ENCODE measurements at places on chromosomes 1 and 21.

DNA sequence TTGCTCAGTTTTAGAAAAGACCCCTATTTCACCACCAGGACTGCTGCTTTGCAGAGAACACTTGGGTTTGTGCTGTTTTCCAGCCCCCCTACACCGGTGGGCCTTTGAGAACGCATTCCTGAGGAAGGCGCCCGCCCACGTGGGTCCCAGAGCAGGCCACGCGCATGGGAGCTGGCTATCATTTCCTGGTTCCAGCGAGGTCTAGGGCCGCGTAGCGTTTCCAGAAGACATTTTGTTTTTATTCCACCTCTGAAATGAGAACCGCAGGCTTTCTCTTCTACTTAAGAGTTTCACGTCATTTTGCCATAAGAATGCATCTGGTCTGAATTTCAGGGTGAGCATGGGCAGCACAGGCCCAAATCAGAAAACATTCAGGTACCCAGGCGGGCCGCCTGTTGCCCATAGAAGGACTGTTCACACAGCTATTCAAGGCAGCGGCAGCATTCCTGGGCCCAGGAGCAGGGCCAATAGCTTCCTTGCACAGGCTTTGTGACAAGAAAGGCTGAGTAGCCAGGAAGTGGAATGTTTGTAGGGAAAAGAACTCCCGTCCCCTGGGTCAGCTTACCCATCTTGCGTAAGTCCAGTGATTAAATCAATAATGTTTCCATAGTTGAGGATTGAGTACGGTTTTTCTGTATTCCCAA lies 1.4 kb upstream of the KLHL21 start:
- DNase-seq = no peak

DNA sequence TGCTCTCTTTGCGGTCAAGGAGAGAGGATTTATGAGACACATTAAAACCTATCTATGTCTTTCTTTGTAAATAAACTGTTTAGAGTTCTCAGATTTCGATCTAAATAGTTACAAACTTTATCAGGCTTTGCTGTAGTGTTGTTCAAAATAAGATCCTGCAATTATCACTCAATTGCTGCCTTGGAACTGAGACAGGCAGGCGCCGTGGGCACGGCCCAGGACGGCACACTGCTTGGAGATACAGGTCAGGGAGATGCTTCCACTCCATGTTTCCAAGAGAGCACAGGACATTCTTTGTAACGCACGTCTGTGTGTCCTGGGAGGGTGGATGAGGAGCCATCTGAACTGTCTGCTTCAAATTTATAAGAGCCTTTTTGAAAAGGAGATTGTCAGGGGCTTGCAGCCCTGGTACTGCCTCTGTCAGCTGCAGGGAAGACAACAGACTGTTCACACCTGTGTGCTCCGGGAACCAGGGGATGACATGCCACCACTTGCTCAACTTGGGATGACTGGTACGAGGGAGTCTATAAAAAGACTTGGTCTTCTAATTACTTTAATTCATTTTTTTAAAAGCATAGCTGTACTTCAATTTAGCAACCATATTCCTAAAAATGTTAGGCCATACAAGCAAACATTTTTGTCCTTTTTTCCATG lies 472.9 kb upstream of the RUNX1 start:
- no peak for DNase-seq

- DNase-seq = no peak
Observed at GRCh38 chr1:4024811-4025210, 124.7 kb upstream of the C1orf174 start.

GRCh38 chr1:180970333-180971079 lies 52.2 kb downstream of the STX6 start:
- DNase-seq = no peak

GRCh38 chr1:37152491-37152890 lies 118.2 kb upstream of the GRIK3 start:
- DNase-seq = no peak

- no peak for DNase-seq
Observed at GRCh38 chr1:151009206-151009587, 948 bp downstream of the PRUNE1 start.

- no peak for DNase-seq
Observed at GRCh38 chr1:158113759-158114127, 67.0 kb upstream of the CD1D start.

DNA sequence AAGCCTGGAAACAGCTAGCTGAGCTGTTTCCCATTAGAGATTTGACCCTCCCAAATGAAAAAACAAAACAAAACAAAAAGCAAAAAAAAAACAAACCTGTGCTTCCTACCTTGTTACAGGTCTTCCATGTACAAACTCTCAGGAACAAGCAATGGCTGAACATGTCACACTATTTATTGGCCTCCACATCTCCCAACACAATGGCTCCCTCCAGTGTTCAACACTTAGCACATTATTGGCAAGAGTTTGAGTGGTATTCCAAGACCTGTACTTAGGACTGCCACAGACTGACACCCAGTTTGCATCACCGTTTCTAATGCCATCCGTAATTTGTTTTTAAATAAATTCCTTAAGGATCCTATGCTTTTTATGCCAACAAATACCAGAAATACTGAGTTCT lies 195.0 kb upstream of the OLFM3 start:
- DNase-seq = no peak

DNA sequence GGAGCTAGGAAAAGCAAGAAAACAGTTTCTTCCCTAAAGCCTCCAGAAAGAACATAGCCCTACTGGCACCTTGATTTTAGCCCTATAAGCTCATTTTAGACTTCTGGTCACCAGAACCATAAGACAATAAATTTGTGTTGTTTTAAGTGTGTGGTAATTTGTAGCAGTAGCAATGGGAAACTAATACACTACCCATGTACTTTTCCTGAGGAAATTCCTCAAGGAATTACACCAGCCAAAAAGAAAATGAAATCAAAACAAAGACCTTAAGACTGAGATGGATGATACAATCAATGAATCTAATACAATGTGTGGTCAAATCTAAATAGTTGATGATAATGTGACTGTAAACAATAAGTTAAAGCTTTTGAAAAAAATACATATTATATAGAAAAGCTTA lies 11.8 kb downstream of the VAMP4 start:
- DNase-seq = no peak

GRCh38 chr1:103959565-103959964 lies 209.9 kb downstream of the AMY1C start:
- DNase-seq = no peak

- no peak for DNase-seq
Observed at GRCh38 chr1:90317628-90318027, 322.7 kb downstream of the ZNF326 start.

DNA sequence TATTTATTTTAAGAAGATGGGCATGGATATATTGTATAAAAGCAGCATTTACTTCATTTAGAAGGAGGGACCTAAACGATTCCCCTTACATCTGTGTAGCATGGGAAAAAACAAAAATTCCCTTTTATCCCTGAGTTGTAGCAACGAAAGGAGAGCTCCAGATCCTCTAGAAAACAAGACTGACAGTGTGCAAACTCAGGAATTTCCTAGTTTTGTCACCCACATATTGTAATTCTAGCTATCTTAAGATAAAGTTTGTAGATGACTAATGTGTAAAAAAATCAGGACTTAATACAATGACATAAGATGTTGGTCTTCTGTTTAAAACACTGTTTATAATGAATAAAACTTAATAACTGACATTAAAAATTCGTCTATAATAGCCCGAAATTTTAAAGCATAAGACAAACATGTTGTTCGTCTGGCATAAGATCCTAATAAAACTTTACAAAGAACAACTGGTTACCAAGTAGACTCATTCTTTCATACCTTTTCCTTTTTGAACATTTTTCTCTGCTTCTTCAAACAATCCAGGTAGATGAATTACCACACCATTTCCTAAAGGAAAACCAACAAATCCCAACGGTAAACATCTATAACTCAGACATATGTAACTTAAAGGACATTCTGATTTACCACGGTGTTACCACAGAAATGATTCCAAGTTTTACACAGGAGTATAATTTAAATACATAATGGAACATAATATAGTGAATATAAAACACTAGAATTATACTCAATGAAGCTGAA lies 15.2 kb downstream of the ADSS2 start:
- DNase-seq = peak; percentile 64

DNA sequence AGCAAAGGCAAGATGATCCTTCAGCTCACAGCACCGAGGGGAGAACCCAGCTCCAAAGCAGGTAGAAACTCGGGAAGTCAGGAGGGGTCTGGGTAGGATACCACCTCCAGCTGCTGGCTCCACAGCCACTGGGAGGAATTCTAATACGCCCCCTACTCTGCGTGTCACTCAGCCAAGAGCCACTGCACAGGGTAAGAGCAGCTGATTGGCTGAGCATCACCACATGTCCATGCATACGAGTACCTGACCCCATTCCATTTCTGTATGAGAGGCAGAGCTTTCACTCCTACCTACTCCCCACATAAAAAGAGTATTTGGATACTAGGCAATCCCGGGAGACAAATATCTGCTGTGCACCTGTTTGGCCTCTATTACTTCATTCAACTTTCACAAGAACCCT lies 121.4 kb downstream of the RRAGC start:
- no peak for DNase-seq

DNA sequence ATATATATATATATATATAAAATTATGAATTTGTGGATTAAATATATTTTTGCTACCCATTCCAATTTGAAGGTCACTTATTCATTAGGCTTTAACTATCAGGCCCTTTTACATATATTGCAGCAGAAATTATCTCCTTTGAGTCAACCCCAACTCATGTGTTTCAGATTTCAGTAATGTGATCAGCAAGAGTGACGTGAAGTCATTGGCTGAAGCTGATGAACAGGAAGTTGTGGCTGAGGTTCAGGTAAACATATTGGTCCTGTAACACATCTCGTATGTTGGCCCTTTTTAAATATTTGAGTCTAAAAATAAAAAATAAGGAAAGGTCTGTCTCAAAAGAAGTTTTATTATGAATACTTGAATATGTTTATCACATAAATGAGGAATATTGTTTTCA lies 8.5 kb downstream of the VPS45 start:
- no peak for DNase-seq

- DNase-seq = no peak
Observed at GRCh38 chr1:208209286-208209685, 34.9 kb downstream of the PLXNA2 start.

DNA sequence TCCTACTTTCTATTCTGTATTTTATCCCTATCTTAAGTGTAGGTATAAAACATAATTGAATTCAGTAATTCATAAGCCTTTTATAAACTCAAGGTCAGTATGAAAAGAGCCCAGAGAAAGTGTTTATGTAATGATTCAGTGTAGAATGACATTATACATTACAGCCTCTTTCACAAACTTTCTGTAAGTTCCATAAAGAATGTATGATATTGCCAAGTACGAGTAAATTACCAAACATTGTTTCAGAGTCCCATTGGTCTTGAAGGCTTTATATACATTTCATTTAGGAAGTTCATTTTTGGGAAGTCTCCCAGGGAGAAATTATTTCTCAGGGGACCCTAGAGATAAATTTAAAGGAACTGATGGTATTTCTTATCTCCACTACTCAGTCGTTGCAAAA lies 37.8 kb upstream of the VAMP3 start:
- DNase-seq = no peak

GRCh38 chr1:11984576-11984975 lies 4.3 kb downstream of the MFN2 start:
- no peak for DNase-seq

DNA sequence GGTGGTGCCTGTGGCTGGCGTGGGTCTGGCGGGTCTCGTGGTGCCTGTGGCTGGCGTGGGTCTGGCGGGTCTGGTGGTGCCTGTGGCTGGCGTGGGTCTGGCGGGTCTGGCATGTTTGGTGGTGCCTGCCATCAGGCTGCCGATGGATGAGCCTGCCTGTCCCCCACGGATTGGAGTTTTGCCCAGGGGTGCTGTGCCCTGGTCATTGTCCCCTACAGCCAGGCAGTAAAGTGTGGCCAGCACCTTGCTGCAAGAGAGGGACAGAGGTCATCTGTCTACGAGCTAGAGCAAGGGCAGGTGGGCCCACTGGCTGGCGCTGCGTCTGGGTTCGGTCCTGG lies 41.8 kb downstream of the SKI start:
- no peak for DNase-seq

GRCh38 chr1:10553118-10553517 lies 78.4 kb downstream of the PEX14 start:
- DNase-seq = no peak

GRCh38 chr21:16554503-16554902 lies 824.7 kb downstream of the USP25 start:
- DNase-seq = no peak

GRCh38 chr1:166383635-166384346 lies 217.0 kb upstream of the FAM78B start:
- no peak for DNase-seq

- no peak for DNase-seq
Observed at GRCh38 chr1:55534565-55535121, 319.5 kb upstream of the USP24 start.

DNA sequence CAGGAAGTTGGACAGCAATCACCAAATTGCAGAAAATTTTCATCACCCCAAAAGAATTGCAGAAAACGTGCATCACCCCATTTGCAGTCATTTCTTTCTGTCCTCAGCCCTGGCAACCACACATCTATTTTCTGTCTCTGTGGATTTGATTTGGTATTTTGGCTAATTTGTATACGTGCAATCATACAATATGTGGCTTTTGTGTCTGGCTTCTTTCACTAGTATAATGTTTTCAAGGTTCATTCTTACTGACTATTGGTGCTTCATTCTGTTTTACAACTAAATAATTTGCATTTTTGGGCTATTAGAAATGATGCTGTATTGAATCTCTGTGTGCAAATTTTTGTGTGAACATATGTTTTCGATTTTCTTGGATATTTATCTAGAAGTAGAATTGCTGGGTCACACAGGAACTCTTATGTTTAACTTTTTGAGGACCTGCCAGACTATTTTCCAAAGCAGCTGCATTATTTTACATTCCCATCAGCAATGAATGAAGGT lies 24.8 kb upstream of the PRDM2 start:
- DNase-seq = no peak

- DNase-seq = no peak
Observed at GRCh38 chr1:245084551-245084950, 70.2 kb upstream of the KIF26B start.

- no peak for DNase-seq
Observed at GRCh38 chr1:2021550-2021949, 2.4 kb downstream of the GABRD start.

DNA sequence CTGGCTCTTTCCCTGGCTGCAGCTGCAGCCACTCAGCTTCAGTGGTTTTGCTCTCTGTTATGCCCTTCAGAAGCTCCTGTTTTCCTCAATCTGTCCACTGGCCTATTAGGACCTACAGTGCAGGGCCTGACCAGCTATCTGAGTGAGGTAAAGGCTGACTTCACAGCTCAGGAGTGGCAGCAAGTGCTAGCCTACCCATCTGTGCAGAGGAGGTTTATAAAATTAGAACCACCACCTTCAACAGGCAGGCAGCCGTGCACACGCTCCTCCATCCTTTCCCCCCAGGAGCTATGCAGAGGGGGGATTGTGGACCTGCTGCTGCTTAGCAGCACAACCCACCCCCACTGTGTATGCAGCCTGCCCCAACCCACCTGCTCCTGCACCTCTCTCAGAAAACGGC lies 8.3 kb downstream of the ADAR start:
- DNase-seq = no peak

DNA sequence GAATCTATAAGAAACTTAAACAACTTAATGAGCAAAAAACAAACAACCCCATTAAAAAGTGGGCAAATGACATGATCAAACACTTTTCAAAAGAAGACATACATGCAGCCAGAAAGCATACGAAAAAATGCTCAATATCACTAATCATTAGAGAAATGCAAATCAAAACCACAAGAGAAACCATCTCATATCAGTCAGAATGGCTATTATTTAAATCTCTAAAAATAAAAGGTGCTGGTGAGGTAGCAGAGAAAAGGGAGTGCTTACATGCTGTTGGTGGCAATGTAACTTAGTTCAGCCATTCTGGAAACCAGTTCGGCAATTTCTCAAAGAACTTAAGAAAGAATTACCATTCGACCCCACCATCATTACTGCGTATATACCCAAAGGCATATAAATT lies 147.7 kb downstream of the FAF1 start:
- no peak for DNase-seq

Measured in inflammatory macrophage treated with lipopolysaccharide for 1 hour (primary cell).